Stimulated activated CD4-positive, alpha-beta T cell treated with anti-CD3 and anti-CD28 coated beads, TNF-alpha, amount 100 ng/mL, for 1 hour (primary cell): ENCODE measurements at places on chromosomes 4 and X.

DNA sequence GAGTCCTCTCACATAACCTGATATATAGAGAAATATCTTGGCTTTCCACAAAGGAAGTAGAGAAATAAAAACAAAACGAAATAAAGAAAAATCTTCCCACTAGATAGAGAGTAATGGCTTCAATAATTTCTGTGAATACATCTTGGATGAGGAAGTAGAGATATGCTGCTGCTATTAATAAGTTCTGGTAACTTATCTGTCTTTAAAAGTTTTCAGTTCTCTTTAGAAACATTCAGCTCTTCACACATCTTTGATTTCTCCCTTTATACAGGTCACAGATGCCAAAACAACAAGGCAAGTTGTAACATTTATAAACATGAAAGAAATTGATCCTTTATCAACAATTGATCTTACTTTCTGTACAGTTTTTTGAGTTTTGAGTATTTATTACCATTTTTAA, 615.8 kb downstream of the TRAM1L1 start:
- DNase-seq: no peak

- no peak for DNase-seq
These were observed 59.0 kb downstream of the ELF4 start for GRCh38 chrX:130051176-130051845.

- no peak for DNase-seq
These were observed 91.1 kb downstream of the PPP3CA start for GRCh38 chr4:101256222-101256621.

DNA sequence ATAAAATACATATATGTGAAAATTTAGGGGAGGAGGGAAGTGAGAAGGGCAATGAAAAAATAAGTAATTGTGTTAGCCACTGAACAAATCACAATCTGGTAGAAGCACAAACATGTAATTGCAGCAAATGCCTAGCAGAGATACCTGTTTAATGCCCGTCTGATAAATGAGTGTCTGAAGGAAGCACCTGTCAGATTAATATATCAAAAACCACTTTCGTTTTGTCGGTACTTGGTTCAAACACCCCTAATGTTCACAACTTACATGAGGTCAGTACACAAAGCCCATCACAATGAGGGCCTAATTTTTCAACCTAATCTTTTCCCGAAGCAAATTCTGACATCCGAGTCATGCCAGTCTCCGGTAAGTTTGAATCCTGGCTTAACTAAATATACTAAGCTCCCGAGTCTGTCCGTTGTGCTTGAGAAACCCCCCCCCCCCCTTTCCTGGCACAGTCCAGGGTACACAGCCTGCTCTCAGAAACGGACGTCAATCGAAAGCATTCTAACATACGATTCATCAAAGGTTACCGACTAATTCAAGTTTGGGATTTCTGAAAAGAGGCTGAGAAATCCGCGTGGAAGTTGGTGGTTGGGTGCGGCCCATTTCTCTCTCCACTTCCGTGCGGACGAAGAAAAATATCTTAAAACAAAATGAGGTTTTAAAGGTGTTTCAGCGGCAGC, 758 bp downstream of the SDAD1 start:
- no peak for DNase-seq

DNA sequence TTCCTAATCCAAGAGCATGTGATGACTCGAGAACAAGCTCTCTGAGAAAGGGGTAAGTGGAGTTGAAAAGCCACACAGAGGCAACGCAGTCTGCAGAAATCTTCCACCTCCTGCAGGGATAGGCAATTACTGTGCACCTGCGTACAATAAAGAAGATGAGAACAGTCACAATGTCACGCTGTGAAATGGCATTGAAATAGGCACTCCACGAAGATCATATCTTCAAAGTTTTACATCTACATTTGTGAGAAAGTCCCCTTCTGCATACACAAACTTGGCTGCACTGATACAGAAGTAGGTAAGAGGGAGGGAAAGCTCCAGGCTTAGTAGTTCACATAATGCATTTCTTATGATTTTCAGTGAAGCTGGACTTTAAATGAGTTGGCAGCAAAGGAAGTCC, 27.1 kb downstream of the DDX60L start:
- no peak for DNase-seq

- no peak for DNase-seq
These were observed 57.0 kb downstream of the XAGE2 start for GRCh38 chrX:52425775-52426174.

DNA sequence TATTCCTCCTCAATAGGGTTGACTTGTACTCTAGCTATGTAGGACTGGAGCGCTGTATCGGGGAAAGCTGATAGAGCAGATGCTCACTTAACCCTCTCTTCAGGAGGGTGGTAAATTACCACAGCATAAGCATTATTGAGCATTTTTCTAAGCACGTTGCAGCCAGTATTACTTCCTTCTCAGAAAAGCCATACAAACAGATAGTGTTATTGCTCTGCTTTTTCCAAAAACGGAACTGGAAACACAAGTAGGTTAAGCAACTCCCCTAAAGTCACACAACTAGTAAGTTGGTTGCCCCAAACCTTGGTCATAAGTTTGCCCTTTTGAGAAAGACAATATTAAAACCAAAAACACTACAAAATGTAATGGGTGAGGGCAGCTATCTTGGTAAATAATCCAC, 73.9 kb downstream of the REELD1 start:
- no peak for DNase-seq

DNA sequence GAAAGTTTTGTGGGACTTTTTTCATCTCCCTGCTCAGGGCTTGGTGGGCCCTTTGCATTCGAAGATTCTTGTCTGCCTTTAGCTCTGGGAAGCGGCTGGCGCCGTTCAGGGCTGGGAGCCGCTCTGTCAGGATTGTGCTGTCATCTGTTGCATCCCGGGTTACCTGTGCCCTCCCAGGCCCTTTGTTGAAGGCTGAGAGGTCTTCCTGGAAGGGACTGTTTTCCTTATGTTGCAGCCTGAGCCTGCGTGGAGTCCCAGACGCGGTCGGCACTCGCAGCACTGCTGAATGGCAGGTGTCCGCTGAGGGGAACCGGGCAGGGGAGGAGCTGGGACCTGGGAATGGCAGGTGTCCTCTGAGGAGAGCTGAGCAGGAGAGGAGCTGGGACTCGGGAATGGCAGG, 15.9 kb downstream of the RGS12 start:
- no peak for DNase-seq

DNA sequence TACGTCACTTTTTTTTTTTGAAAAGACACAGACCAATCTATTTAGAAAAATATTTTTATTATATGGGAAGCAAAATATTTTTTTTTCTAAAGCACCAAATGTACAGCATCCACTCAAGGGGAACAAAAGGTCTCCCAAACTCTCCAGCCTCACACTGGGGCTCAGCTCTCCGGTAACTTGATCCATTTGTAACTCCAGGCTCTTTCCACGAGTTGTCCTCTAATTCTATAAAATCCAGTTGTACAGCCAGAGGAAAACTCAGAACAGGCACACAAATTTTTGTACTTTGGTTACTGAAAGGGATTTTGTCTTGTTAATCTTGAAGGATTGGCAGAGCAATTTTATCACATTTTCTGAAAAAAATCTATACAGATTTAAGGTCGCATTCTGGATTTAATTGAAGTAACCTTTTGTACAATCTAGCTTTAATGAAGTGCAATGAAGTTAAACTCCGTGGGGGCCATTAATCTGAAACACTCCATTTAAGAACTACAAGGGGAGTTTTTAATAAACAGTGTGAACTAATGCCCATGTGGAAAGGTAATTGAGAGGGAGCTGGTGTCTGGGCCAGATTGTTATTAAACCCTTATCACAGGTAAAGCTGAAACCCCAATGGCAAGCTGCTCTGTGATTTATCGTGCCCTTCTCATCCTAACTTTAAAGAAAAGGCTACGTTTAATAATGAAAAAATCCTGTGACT, 161.2 kb upstream of the FRG1 start:
- DNase-seq: no peak
